ENCODE measurements at places on chromosomes 13 and 19.

DNA sequence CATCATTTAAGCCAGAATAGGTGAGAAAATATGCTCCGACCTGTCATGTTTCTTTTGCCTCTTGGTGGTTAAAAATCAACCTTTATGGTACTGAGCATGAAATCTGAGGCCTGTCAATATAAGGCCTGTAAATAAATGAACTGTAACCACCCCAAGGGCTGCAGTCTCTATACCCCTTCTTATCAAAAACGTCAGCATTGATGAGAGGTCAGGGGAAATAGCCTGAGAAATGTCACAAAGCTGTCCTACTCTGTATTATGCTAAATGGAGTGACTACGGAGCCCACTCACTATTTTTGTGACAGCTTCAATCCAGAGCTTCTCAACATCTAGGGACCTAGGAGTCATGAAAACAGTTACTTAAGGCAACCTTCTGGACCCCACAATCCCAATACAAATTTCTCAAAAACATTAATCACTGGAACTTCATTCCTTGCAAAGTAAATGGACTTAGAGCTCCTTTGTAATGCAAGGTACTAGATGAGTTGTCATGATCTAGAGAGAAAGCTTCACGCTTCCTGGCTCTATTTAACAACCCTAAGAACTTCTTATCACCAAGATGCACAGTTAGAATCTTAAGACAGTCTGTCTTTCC, 2.7 kb upstream of the RAP2A start:
- DNase-seq = no peak

DNA sequence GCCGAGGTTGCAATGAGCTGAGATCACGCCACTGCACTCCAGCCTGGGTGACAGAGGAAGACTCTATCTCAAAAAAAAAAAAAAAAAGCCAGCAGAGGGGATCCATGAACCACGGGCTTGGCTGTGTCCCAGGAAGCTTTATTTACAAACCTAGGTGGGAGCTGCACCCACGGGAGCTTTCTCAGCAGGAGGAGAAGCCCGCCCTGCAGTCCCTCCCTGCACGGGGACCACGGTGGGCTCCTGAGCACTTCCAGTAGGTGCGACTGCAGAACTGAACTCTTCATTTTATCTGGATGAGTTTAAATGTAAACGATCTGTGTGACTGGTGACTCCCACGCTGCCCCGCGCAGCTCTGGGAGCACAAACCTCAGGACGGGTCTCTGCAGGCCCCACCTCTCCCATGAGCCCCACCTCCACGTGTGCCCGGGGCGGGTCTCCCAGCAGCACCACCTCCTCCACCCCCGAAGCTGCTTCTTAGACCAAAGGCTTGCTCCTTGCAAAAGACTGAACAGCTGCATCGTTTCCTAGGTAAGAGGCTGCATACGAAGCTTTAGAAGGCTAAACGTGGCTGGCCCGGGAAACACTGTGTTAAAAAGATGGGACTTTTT, 66.4 kb downstream of the SPACA7 start:
- DNase-seq = peak; percentile 4

DNA sequence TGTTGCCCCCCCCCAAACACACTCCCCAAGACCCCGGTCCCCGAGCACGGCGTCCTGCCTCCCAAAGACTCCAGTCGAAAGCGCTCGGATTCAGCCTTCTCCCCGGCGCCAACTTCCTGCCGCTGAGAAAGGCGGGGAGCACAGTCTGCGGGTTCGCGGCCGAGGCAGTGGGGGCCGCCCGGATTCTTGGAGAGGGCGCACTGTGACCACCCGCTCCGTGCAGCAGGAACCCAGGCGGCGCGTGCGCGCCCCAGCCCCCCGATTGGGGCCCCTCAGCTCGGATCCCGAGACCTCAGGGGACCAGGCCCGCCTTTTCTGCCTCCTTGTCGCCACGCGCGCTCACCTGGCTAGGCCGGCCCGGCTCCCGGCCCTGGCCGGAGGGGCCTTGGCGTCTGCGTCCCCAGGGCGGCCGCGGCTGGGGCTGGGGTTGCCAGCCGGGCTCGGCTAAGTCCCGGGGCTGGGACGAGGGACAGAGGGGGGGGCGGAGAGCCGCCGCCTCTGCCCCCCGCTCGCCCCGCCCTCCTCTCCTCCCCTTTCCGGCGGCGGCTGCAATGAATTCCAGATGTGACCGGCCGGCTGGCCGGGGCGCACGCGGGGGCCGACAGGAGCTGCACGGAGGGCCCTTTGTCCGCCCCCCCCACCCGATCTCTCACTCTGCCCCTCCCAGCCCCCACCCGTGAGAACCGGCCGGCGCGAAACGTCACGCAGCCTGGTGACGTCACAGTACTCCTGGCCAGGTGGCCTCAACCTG, at the start of gene S1PR2:
TSS of gene S1PR2 (minus strand) at position 471 of the 751 bp plus-strand sequence. CDS start 6,426 bp downstream, outside the sequence.
- DNase-seq = peak; percentile 74

- no peak for DNase-seq
Measured at GRCh38 chr19:4897146-4897545, 5.5 kb downstream of the ARRDC5 start.

DNA sequence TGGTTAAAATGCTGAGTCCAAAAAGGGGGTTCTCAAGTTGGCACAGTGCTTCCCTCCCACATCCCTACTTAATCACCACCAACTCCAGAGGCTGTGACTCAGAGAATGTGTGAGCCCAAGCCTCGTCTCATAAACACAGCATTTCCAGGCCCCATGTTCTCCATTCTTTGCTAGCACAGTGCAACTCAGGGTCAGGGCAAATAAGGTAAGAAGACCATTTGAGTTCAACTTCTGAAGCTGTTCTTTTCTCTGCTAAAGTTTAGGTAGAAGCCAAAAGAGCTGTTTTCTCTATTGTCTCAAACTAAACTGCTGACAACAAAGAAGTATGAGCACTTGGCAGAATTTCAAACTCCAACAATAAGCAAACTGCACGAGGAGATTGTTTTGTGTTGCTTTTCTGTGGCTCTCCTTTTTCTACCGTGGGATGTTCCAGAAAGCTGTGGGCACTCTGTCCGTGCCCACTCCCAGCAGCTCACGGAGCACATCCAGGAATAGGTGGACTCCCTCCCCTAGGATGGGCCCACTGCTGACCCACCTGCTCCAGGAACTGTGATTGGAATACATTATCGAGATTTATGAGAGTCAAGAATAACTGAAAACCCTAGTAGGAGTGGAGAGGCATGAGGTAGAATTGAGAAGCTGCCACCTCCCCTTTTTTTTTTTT, 494.3 kb downstream of the COG6 start:
- DNase-seq = peak; percentile 93

DNA sequence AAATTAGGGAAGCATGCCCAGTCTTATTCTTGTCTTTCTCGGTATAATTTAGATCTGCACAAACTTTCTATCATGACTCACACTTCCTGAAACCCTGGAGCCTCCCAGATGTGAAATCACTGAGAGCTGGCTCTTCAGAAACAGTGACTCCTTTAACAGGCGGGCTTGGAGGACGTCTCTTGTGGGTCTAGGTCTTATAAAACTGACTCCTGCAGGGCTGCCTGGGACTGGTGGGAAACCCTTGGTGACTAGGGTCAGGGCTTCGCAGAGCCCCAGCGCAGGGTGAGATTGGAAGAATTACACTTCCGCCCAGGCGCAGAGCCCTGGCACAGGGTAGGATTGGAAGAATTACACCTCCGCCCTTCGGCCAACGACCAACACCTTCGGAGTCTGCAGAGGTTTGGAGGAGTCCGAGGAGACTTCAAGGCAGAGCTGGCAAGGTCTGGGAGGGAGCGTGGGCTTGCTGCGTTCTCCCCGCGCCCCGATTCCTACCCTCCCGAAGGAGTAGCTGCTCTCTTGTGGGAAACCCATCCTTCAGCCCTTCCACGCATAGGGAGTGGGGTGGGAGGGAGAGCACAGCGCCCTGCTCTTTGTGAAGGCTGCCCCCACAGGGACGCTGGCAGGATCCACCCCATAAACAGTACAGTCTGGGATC, 43.4 kb upstream of the MAP3K10 start:
- peak; percentile 42 for DNase-seq

GRCh38 chr13:46168341-46168740, 13.6 kb downstream of the LCP1 start:
- peak; percentile 88 for DNase-seq

- DNase-seq = no peak
Measured at GRCh38 chr13:38602266-38602665, 84.6 kb upstream of the FREM2 start.

GRCh38 chr19:13429563-13429962, 76.7 kb downstream of the CACNA1A start:
- DNase-seq = no peak

DNA sequence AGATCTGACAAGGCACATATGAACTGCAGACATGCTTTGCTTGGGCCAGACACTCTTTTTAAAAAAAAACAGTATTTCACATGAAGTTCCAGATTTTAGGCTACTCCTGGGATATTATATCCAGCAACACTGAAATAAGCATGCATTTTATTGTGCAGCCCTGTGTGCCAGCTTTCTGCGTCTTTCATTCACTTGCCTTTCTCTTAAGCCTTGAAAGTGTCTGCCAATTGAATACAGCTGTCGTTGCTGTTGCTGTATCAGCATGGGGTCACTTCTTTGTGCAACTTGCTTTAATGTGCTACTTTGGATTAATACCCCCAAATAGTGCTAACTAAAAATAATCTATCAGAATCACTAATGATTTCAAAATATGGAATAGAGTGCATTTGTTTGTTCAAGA, 657.8 kb downstream of the SLITRK6 start:
- DNase-seq = no peak

GRCh38 chr19:51450730-51451307, 7.4 kb downstream of the SIGLEC8 start:
- no peak for DNase-seq

GRCh38 chr13:74560325-74560724, 426.1 kb upstream of the KLF12 start:
- DNase-seq = no peak

DNA sequence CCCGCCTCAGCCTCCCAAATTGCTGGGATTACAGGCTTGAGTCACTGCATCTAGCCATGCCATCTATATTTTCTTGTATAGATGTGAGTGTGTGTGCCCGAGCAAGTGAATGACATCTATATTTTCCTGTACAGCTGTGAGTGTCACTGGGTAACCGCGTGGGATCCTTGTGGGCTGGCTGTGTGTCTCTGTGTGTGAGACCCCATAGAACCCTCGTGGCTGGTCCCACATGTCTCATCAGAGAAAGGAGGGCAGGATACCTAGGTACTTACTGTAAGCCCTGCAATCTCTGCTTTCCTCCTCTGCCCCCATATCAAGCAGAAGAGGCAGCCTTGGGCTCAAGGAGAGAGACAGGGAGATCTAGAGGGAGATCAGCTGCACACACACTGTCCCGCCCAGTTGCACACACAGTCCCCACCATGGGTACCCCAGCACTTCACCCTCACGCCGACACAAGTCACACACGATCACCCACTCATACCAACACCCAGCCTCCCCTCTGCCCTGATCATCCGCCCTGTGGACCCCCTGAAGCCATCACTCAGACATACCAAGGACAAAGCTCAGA, 655 bp downstream of the DENND1C start:
- DNase-seq = no peak

- DNase-seq = peak; percentile 27
Measured at GRCh38 chr13:95677564-95678266, 776 bp downstream of the DNAJC3 start.

DNA sequence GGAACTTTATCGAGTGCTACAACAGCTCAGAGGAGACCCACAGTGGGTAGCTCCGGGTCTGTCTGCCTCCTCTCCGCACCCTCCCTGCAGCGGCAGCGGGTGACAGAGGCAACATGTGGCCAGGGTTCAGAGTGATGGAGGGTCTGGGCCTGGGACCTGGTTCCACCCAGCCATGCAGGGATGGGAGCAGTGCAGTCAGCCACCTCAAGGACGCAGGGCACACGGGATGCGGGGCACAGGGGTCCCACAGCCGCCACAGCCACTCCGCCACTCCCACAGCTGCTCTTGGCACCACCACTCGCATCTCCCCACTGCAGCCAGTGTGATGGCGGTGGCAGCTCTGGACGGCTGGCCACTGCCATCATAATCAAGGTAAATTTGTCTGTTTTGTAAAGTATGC, 892.9 kb downstream of the OLFM4 start:
- no peak for DNase-seq

DNA sequence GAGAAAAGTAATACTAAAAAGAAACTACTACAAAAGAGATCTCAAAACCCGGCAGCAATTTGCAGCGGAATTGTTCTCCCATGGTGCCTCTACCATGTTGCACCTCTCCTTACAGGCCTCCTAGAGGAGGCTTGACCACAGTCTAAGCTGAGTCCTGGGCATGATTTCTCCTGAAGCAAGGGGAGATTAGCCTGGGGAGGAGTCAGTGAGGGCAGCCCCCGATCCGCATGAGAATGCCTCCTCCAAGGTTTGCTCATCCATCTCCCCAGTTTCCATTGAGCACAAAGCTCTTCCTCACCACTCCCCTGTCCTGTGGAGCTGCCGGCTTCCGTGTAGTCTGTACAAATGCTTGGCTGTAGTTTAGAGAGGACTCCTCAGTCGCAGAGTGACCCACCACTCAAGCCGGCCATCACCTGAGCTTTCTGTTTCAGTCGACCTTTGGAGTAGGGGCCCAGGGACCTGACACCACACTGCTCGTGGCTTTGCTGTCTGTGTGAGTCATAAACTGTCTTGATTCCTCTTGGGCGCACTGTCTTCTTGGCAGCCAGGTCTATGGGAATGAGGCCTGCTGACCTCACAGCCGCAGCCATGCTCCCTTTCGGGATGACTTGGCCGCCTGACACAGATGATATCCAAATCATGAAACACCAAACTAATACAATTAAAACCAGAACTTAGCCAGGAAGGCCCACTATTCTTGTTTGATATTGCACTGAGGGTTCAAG, 72.3 kb downstream of the C1QTNF9 start:
- DNase-seq = peak; percentile 20

GRCh38 chr13:41468631-41469030, 11.3 kb downstream of the RGCC start:
- no peak for DNase-seq

DNA sequence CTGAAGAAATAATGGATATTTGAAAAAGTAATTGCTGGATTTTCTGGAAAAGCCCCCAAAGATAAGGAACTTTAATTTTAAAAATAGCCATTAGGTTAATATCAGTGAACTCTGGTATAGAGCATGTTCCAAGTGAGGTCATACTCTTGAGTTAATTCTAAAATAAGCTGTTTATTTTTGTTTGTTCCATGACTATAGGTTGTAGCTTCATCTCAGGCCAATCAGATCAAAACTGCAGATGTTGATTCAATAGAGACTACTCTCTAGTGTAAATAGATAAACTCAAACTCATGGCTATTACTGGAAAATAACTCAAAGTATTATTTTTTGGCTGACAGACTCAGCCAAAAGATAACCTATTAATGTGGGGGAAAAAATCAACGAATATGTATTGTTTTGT, 815.1 kb downstream of the DIAPH3 start:
- no peak for DNase-seq

DNA sequence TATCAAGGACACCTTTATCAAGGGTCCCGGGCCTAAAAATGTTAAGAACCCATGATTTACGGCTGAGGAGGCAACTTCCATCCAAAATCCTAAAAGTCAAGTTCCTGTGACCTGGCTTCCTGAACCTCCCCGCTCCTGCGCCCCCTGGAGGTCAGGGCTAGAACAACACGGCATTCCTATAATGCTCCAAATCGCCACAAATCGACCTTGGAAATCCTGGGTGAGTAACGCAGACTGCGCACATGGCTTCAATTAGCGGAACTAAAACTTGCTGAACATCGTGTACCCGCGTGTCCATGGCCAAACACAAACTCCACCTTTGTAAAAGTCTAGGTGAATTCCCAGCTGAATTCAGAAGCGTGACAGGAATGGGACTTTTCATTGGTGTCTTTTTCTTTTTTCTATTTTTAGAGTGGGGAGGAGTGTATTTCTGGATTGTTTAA, 4.3 kb upstream of the C5AR1 start:
- peak; percentile 95 for DNase-seq

All from fibroblast of villous mesenchyme (primary cell).